ENCODE measurements at places on chromosomes 2 and 18.
A peak's percentile ranks its signal among the peaks of the same experiment; 100 is the strongest.

DNA sequence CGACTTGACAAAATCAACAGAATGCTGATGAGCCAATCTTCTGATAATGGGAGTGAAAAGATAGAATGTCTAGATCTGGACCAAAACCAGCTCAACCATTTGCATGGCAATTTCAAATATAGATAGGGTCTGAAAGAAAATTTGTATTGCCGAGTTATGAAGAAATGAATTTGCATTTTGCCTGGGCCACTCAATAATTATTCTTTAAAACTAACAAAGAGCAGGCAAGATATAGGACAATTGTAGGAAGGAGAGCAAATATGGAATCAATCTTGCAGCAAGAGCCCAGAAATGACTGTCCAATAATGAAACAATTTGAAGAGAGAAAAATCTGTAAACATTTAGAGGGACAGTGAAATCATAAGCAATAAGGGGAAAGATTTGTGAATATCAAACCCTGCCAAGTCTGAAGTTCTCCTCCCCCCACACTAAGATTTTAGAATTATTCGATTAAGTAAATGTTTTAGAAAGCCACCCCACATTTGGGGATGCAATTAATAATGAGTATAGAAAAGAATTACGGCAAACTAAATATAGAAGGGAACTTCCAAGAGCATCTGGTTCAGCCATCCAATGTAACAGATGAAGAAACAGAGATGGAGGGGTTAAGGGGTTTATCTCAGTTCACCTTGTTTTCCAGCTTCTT is 377.4 kb downstream of the SETBP1 start:
- DNase-seq = no peak

DNA sequence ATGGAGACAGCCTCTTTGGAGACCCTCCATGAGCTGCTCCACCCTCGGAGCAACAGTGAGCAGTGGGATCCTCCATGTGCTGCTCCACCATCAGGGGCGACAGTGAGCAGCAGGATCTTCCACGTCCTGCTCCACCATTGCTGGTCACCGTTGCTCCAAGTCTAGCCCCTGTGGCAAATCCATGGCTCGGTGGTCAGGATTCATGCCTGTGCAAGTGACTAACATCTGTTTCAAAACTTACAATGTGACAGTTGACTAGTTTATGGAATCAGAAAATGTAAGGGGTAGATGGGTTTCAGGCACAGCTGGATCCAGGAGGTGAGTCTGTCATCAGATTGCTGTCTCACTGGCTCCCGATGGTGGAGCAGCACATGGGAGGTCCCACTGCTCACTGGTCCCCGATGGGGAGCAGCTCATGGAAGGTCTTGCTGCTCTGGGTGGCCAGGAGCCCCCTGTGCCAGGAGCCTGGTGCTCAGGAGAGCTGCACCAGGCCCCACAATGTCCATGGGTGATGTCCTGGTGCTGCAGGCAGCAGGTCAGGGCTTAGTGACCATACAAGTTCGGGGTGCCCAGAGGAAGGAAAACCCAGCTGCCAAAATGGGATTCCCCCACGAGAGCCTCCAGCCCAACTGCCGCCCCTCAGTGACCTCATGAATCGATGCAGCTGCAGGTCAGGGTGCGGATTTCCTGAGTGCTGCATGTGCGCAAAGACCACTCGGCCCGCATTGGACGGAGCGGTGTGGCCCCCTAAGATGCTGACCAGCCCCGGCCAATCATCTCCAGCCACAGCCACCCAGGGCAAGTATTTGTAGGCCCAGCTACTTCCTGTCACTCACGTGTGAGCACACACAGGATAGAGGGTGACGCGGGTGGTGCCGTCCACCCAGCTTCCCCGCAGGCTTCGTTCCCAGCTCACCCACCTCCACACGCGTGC is 116.5 kb upstream of the OTOS start:
- no peak for DNase-seq

- DNase-seq = peak; percentile 91
Observed at GRCh38 chr2:188676010-188676400, 298.2 kb upstream of the COL3A1 start.

DNA sequence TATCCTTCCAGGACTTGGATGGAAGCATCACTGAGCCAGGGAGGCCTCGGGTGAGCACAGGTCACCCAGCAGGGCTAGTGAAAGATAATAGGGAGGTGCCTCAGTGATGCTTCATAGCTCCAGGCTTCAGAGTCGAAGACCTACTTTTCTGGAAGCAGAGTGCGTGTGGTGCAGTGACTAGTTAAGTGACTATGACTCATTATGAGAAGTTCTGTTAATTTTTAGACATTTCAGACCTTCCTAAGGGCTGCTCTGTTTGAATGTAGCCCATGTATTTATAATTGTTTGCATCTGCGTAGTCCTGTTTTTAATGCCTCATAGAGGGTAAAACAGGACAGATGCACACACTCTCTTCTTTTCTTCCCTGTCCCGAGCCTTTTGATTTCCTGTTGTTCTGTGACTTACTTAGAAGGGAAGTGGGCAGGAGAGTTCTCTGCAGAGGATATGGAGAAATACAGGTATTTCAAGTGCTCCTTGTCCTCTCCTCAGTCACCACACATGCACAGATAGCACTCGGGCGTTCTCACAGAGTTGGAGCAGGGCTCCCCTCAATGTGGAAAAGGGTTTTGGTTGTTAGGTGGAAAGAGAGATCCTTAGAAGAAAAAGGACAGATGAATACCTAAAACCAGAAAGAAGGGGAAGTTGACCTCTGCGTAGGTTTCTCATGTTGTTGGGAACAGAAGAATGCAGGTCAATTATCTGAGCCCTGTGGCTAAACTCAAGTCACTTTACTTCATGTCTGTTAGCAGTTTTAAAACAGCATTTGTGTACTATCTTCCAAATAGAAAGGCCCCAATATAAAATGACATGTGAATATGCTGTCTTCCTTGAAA is 34.7 kb downstream of the RALB start:
- DNase-seq = peak; percentile 72

- peak; percentile 73 for DNase-seq
Observed at GRCh38 chr2:231563378-231563961, 29.2 kb upstream of the TEX44 start.

All from choroid plexus epithelial cell (primary cell).